ENCODE measurements at places on chromosomes 1 and 21.

GRCh38 chr1:165639821-165640623 is 9.0 kb downstream of the MGST3 start:
- no peak for DNase-seq

GRCh38 chr1:168410464-168410863 is 129.8 kb downstream of the TBX19 start:
- no peak for DNase-seq

GRCh38 chr1:26278724-26279455 is 996 bp upstream of the SH3BGRL3 start:
- no peak for DNase-seq

DNA sequence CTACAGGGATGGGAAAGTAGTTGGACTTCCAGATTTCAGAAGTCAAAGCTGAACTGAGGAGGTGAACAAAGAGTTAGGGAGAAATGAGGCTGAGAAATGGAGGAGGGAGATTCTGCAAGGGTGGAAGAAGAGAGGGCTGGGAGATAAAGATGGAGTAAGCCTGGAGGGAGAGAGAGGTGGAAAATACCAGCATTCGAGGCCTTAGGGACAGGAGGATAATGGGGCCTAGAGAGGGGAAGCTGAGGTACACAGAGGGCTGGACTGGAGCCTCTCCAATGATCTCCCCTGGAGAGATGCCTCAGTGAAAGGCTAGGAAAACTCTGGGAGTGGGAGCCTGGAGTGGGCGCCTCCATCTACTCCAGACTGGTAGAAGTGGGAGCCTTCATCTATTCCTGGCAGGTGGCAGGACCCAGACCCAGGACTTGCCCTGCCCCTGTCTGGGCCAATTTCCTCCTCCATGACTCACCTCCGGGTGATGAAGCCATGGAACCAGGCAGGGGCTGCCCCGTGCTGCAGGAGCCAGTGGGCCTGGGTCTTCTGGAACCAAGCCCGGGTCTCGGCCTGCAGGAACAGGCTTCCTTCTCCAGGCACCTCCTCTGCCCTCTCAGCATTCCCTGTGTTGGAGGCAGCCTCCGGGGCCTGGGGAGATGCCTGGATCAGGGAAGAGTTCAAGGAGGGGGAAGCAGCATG is 1.9 kb downstream of the SH2D2A start:
- peak; percentile 55 for DNase-seq

DNA sequence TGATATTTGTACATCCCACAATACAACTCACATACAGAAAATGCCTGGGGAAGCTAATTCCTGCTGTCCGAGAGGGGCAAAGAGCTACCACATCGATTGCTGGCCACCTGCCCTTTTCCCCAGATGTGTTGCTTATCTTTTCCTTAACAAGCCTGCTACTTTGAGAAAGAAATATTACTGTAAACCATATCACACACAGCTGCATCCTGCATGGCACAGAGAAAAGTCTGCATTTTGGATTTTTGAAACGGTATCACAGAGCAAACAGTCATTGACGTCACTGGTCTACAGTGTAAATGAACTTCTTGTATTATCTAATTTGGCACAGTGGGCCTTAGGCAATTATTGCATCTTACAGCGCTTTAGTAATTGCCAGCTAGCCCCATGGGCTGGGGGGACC is 164.7 kb downstream of the CLIC6 start:
- DNase-seq = no peak

DNA sequence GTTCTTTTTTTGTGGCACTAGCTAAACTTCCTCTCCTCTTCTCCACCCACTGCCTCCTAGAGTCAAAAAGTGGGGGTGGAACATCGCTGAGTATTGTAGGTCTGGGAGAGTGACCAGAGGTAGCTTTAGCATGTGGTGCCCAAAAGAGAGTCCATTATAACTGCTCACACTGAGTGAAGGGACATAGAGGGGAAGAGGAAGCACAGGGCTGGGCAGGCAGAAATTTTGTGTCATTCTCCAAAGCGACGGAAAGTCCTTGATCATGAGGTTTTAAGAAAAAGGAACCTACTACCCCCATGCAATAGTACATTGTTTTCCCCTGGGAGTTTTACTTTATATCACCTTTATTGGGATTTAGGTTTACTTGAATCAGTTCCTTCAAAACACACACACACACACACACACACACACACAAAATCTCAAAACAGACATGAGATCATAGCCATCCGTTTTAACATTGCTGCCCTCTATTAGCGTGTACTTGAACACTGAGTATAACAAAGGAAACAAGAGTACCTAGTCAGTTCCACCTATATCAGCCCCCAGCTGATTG is 4.1 kb downstream of the CD84 start:
- no peak for DNase-seq

DNA sequence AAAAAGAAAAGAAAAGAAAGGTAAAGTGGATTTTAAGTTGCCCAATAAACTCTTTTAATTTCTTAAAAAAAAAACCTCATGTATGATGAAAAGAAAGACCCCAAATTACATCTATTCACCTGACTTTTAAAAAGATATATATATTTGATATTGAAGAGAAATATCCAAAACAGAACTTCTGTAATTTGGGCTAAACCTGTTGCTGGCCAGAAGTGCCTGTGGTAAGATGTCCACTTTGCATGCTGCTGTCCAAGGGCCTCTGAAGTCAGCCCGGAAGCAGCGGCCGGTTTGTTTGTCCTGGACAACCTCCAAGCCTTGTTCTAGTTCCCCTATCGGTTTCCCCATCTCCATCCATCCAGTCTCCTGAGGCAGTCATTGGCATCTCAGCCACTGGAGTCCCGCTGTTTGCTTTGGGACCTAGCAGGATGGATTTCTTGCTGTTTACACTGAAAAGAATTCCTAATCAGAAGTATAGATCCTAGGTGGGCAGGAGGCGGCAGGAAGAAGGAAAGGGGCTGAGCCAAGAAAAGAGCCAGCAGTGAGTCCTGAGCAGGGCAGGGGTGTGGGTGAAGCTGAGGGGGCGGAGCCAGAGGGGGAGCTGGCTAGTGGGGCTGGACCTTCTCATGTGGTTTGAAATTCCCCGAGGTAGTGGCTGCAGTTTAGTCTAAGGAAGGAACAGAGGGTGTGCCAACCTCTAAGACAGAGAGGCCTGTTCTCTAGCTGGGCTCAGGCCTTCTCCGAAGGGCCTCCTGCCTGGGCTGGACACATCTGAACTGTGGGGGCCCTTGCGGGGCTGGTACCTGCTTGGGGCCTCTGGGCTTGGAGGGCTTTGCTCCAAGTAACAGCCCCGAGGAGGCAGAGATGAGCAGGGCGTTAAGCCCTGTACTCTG is 3.3 kb downstream of the NCMAP start:
- DNase-seq = no peak

DNA sequence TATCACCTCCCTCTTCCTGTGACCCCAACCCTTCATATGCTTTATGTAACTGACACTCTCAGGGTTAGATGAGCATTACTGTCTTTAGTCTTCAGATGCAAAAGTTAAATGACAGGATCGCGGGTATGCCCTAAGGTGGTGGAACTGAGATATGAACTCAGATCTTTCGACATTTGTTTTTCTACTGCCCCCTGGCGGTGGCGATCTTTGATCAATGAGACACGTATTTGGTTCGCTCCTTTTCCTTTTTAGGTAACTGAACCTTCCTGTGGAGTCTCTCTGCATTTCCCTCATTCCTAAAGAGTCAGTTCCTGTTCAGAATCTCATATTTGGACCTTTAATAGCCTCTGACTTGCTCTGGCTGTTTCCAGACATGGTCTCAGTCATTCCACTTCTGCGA is 47.8 kb upstream of the ZP4 start:
- DNase-seq = no peak

GRCh38 chr1:60041783-60042182 is 31.8 kb downstream of the C1orf87 start:
- no peak for DNase-seq

GRCh38 chr1:108551137-108551862 is 8.6 kb upstream of the EEIG2 start:
- no peak for DNase-seq

DNA sequence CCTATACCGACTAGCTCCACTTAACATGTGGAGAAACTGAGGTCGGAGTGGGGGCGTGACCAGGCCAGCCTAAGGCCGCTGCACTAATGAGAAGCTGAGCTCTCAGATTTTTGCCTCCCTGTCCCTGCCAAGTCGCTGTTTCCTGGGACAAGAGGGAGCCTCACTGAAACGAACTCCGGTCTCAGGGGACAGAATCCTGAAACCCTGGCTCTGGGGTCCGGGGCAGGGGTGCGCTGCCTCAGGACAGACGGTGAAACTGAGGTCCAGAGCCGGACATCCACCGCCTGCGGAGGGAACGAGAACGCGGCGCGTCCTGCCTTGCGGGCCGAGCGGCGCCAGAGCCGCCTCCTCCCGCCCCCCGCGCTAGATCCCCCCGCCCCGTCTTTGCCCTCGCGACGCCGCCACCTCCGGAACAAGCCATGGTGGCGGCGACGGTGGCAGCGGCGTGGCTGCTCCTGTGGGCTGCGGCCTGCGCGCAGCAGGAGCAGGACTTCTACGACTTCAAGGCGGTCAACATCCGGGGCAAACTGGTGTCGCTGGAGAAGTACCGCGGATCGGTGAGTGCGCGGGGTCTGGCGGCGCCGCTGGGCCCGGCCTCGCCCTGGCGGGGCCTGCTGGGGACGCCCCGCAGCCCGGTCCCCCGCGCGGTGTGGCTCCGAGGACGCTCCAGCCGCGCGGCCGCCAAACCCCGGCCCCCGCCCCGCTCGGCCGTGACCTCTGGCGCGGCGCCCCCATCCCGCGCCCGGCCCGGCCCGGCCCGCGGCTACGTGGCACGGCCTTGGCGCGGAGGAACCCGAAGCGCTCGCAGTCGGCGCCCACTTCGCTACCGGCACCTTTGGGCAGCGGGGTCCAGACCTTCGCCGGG is at the start of gene GPX7:
GPX7 (plus strand) TSS at position 381 of the 865 bp plus-strand sequence; CDS start at position 420, 39 bp downstream.
- peak; percentile 58 for DNase-seq

DNA sequence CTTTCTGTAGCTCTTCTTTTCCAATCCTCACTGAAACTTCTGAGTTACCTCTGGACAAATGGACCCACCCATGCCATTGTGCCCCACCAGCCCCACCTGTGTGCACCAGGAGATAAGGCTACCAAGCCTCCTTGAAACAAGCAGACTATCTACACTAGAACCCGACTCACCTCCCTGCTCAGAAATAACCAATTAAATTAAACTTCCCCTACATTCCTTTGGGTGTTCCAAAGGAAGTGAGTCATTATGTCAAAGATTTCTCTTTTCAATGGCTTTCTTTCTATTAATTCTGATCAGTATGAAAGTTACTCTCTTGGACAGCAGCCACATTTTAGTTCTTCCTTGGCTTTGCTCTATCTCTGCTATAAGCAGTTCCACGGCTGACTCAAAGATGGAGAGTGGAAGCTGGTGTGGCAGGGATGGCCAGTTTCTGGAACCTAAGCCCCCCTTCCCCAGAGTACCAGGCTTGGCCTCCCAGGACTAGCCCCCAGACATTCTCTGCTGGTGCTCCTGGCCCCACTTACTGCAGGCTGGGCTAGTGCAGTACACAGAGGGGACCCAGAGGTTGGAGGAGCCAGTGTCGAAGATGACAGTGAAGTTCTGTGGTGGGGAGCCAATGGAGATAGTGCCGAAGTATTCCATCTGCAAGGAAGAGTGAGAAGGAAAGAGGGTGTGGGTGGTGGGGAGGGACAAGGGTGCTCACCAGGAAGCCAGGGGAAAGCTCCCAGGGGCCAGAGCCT is 1.9 kb downstream of the CTSE start:
- no peak for DNase-seq

GRCh38 chr1:234527346-234527745 is 48.4 kb upstream of the TARBP1 start:
- DNase-seq = no peak

DNA sequence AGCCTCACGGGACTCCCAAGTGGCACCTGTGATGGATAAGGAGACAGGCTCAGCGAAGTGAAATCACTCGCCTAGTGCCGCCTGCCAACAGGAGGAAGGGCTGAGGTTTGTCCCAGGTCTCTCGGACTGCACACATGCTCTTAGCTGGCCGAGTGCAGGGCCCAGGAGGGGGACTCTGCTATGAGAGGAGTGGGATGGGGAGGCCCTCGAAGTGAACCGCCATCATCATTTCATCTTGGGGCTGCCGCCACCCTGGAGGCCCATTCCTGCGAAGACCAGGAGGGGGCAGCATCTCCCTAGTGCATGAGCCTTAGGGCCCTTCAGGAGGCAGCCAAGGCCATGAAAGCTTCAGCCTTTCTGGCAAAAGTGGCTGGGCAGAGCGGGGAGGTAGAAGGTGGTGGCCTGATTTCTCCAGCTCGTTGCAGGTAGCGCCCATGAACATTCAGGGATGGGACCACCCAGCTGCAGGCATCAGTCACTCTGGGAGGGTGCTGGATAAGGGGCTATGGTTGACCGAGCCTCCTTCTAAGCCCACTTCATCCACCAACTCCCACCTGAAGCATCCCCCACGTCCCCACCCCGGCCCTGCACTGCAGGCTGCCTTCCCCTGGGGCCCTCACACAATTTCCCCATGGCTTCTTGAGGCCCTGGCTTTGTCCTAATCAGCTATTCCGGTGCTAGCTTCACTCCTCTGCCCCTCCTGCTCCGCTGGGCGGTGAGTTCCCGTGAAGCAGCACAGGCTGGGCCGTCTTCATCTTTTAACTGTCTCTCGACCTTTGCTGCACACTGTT is 17.2 kb upstream of the RASSF5 start:
- peak; percentile 58 for DNase-seq

- no peak for DNase-seq
Measured at GRCh38 chr1:24317956-24318614, 1.1 kb upstream of the GRHL3 start.

DNA sequence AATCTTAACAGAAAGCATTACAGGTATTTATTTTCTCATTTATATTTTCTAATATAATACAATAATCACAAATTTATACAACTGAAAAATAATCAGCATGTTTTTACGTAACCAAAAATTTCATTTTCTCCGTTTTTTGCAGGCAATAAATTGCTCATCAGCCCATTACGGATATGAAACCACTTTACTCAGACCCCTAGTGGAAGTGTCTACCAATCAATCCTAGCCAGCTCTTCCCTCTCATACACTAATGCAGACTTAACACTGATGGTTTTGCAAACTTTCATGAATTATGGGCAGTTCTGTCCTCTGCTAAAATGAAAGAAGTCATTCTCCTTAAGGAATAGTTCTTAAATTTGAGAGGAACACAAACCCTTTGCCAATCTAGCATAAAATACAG is 124.7 kb downstream of the EIF4G3 start:
- DNase-seq = no peak

GRCh38 chr1:153397924-153398651 is 7.2 kb upstream of the S100A8 start:
- no peak for DNase-seq

DNA sequence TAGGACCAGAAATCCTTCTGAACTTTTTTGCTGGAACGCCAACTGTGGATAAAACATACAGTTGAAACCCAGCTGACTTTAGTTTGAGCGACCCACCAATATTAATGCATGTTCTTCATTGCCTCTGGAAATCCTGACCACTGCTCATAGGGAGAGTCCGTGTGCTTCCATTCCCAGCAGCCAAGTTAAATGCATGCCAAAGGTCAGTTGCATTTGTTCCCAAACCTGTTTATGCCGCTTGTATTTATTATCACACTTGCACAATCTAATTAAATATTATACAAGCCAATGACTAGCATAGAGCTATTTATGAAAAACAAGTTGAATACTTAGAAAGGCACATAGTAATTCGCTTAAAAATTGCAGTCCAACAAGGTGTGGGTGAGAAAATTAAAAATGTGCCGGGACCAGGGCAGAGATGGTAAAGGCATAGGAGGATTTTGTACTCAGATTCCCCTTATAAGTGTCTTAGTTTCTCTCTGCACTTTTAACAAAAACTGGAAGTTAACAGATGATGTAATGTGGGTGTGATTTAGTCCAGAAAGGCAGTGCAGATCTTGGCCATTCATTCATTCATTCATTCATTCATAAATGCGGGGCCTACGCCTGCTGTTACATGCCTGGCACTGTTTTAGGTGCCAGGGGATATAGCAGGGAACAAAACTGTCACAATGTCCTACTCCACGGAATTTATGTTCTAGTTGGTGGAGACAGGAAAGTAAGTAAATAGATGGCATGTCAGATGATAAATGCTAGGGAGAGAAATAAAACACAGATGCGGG is 99.7 kb downstream of the PRDM2 start:
- DNase-seq = no peak

Measured in T-helper 9 cell (primary cell).